Brain pericyte (primary cell): ENCODE measurements at places on chromosomes 3 and 15.

GRCh38 chr15:74303741-74304309 is 63.6 kb downstream of the CYP11A1 start:
- DNase-seq = no peak

DNA sequence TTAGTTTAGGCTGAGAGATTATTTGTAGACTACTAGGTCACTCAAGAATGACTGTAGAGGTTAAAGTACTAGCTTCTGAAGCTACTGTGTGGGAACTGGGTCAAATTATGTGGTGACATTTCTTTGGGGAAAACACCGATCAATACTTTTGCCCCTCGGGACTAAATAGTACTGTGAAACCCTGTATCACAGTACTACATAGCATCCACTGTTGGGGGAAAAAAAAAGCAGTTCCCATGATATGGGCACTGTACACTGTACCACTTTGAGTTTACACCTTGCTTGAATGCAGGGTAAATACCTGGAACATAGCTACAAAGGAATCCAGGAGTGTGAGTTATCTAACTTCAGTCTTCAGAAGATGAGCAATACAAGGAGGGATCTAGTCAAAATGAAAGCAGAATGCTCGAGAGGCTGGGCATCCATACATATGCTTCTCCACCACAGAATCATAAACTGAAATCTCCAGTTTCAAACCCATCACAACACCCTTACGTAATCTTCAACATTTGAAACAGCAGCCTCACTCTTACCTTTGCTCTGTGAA is 311.4 kb downstream of the UNC13C start:
- DNase-seq = no peak

DNA sequence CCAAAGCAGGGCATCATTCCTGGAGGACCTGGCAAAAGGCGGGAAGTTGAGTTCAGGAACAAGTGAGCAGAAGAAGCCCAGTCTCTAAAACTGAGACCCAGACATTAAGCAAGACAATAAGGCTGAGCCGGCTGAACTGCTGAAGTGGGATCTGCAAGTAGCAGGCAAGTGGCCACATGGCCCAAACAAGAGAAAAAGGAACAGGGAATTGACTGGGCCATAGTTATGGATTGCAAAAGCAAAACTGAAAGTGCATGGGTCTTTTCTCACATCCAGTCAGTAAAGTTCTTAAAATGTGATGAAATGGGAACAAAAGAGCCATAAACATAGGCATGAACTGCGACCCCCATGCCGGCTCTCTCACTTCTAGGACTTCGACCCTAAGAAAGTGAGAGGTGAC is 101.2 kb downstream of the SCN11A start:
- no peak for DNase-seq

DNA sequence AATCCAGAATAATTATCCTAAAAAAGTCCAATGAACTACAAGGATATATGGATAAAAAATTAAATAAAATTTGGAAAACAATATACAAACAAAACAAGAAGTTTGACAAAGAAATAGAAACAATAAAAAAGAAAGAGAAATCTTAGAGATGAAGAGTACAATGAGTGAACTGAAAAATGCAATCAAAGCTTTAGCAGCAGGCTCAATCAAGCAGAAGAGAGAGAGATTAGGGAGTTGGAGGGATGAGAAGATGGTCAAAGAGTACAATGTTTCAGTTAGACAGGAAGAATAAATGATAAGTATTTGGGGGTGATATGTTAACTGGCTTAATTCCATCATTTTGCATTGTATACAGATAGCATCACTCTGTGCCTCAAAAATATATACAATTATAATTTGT is 29.9 kb downstream of the POLQ start:
- no peak for DNase-seq

GRCh38 chr15:100111125-100112060 is 230.4 kb downstream of the ADAMTS17 start:
- peak; percentile 44 for DNase-seq

DNA sequence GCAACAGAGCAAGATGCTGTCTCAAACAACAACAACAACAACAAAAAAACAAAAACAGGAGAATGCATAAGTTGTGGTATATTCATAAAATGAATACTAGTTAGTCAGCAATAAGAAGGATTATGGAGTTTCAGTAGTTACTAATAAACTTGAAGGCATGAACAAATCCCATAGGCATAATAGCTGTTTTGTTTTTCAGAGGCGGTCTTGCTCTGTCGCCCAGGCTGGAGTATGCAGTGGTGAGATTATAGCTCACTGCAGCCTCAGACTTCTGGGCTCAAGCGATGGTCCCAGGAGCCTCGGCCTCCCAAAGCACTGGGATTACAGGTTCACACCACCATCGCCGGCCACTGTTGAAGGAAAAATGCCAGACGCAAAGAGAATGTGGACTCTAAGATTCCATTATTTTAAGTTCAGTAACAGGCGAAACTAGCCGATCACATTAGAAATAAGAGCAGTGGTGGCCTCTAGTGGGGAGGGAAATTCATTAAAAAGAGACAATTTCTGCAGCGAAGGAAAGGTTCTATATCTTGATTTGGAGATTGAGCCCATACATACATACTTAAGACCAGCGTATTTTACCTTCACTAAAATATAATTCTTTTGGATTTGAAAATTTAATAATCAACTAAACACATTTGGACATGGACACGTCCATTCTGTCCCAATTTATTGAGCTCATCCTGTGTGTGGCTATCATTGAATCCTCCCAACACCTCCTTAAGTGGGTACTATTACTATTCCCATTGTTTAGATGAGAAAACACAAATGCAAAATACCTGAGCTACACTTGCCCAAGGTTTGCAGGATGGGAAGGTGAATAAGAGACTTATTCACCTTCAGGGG is 27.4 kb upstream of the HDAC11 start:
- no peak for DNase-seq

- no peak for DNase-seq
Measured at GRCh38 chr15:22856659-22857058, 18.2 kb downstream of the NIPA2 start.

DNA sequence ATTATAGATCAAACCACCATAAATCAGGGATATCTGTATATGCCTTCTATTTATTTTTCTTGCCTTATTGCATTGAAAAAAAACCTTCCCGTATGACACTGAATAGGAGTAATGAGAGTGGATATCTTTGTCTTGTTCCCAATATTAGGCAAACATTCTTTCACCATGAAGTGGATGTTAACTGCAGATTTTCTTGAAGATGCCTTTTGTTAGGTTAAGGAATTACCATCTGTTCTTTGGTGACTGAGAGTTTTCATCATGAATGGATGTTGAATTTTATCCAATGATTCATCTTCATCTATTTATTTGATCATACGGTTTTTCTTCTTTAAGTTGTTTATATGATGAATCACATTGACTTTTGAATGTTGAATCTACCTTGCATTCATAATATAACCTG is 47.1 kb upstream of the MECOM start:
- no peak for DNase-seq

- no peak for DNase-seq
Measured at GRCh38 chr3:190175490-190175889, 54.8 kb upstream of the P3H2 start.

DNA sequence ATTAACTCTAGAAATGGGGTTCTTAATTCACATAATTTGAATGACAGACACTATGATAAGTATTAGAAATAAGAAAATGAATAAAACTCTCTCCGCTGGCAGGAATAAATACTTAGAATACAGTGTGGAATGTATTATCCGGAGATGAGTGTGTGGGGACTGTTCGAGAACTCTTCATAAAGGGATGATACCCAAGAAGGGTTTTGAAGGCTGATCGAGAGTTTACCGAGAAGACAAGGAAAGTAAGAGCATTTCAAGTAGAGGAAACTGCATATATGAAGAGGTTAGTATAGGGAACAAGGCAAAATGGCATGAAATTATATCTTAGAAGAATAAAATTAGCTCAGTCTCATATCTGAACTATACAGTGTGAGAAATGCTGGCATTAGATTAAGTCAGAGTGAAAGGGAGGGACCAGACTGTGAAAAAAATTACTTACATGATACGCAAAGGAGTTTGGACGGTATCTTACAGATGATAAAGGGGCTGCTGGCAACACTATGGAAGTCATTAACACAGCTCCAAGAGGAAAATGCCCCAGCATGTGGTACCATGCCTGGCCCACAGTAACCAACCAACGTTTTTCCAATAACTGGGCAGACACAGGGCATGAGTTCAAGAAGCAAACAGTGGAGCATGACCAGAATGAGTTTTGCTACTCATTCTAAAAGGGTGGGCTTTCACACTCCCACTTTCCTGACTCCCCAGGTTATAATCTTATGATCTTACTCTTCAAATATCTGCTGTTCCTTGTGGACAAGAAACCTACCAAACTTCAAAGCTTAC is 6.5 kb downstream of the DCBLD2 start:
- DNase-seq = no peak

- DNase-seq = no peak
Measured at GRCh38 chr3:135056733-135057310, 261.8 kb downstream of the EPHB1 start.

DNA sequence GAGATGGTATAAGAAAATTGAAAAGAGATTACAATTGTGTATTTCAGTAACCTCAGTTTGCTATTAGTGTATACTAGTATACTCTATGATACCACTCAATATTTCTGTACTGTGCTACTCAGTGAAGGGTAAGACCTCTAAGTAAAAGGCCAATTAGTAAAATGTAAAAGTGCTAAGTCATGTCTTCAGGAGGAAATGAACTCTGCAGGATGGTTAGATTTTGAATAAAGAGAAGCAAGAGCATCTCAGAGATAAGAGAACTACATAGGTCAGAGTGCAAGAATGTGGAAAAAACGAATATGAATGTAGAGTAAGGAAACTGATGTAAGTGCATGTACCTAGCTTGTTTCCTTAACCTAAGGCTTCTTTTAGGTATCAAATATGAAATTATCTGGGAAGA is 796.6 kb upstream of the GBE1 start:
- no peak for DNase-seq

DNA sequence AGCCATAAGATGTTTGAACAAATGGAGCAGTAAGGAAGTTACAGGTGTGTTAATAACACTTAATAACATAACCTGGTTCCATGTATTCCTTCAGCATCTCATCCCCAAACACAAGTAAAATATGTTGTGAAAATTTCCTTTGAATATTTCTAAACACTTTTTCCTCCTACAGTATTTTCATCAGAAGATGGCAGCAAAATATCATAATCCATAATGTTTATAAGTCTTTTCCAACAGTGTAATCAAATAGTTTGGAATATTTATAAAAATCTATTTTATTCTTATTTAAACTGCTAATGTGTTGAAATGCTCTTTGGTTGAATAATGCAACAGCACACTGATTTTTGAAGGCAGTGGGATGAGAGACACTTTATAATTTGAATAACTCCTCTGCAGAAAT is 1020.5 kb downstream of the OTOL1 start:
- no peak for DNase-seq

GRCh38 chr15:62071711-62072308 is 5.0 kb downstream of the C2CD4A start:
- DNase-seq = no peak

DNA sequence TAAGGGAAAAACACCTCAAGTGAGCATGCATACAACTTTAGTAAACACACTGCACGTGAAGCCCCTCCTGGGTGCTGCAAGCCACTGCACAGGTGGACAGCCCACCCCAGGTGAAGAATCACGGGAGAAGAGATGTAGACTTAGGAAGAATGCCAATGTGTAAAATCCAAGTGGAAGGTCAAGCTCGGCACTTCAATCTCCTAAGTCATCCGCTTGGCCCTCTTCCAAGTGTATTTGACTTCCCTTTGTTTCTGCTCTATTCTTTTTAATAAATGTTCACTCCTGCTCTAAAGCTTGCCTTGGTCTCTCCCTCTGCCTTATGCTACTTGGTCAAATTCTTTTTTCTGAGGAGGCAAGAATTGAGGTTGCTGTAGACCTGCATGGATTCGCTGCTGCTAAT is 316.6 kb downstream of the EDEM1 start:
- DNase-seq = no peak

GRCh38 chr3:36919439-36920160 is 25.3 kb downstream of the TRANK1 start:
- DNase-seq = no peak

DNA sequence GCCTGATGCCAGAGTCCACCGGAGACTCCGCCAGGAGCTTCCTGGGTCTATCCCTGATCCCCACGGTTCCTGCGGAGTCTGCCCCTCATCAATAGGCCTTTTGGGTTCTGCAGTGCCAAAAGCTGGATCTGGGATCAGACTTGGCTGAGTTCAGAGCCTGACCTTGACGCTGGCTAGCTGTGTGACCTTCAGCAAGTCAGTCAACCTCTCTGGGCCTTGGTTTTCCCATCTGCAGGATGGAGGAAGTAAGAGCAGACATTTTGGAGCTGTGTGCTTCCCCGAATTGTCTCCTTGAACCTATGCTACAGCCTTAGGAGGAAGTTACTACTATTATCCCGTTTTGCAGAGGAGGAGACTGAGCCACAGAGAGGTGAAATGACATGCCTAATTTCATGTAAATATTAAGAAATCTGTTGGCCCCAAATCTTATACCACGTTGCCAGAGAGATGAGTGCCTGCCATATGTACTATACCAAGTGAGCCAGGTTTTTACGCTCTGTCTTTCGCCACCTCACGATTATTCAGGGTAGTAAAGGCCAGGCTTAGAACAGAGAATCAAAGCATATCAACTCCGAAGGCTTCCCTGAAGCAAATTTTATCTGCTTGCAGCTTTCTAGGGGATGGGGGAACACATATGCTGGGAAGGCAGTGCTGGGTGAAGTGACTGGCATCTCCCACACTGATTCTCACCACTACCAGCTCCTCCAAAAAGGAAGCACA is 112.5 kb downstream of the SRGAP3 start:
- DNase-seq = no peak

DNA sequence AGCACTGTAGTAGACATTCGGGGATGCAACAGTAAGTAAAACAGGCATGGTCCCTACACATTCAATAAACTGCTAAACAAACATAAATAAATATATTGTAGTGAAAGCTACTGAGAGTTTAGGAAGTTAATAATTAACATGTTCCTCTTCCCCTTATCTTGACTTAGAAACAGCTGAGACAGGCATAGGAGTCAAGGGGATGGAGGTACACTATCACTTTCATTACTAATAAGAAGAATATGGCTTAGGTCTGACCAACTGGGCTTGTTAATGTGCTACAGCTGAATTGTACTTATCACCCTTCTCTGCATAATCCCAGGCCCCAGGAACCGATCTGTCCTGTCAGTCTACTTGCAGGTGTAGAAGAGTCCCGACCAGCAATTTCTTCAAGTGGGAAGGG is 116.3 kb upstream of the DAZL start:
- DNase-seq = no peak

DNA sequence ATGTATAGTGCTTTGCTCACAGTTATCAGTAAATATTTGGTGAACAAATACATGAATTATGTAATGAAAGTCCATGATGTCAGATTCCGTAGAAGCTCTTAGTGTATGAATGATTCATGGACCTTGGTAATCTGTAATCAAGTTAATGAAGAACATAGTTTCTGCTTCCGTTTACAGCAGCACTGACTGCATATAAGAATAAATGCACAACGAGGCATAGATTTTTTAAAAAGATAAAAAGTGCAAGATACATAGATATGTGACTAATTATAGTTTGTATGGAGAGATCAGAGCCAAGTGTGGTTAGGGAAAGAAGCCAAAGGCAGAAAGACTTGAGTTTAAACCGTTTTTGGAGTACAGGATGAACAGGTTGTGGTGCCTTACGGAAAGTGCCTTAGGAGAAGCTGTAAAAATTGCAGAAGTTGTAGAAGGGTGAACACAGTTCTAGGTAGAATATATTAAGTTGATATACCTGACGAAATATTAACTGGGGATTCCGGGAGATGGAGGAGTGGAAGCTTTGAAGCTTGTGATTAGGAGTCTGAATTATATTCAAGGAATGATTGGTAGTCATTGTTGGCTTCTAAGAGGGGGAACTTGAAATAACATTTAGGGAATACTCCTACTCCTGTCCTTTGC is 293.1 kb downstream of the NLGN1 start:
- DNase-seq = no peak
